Vagina (tissue), 2 donors: ENCODE measurements at places on chromosomes 13 and 19.

GRCh38 chr19:41626877-41627276 lies at the start of gene CEACAM4:
Gene CEACAM4, minus strand, starts transcription at chr19:41627074. Its CDS starts 111 bp downstream, at chr19:41626963.
- no peak within 1 kb of the TSS for H3K27ac ChIP-seq
- no peaks in the 10 kb centered on the region for H3K36me3 ChIP-seq
- peak; percentile 47 for DNase-seq

DNA sequence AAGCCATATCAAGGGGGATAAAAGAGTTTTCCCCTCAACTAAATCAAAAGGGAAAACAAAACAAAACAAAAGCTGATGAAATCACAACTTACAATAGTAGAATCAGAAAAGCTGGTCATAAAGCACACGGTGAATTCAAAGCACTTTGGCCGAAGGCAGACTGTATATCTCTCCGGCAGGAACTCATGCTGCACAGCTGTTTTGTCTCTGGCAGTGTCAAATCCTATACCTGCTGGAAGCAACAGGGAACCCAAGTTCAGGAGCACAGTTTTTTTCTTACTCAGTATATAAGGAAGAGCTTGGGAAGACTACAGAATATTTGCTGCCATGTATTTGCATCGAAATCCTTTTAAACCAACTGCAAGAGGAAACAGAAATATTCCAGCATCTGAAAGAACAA lies 213.7 kb downstream of the RFC3 start:
- no peak overlapping the region for H3K4me3 ChIP-seq
- no peaks in the 10 kb centered on the region for H3K36me3 ChIP-seq
- no peak overlapping the region for H3K27ac ChIP-seq
- H3K4me1 ChIP-seq = no peaks in the 10 kb centered on the region
- DNase-seq = no peak

- peaks cover 75% of the 10 kb centered on the region for H3K4me1 ChIP-seq
- no peaks in the 10 kb centered on the region for H3K27me3 ChIP-seq
- peak overlapping the region; percentile 18 for H3K27ac ChIP-seq
- no peaks in the 10 kb centered on the region for H3K36me3 ChIP-seq
These were observed 23.6 kb downstream of the RANBP3 start for GRCh38 chr19:5954293-5954692.

DNA sequence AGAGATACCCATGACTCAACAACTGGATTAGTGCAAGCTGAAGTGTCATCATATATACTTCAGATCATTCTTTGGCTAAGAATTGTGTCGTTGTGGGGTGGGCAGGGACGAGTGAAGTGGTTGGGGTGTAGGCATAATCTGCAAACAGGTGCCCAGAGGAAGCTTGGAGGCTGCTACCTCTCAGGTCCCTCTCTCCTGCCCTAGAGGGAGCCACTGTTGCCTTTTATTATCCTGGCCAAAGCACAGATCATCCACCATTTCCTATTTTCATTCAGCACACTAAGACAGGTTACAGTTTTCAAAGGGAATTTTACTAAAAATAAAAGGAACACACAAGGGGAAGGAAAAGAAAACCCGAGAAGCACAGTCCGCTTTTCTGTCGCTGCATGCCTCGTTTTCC lies 126.6 kb downstream of the HS6ST3 start:
- H3K27me3 ChIP-seq = no peaks in the 10 kb centered on the region
- H3K4me3 ChIP-seq = no peak overlapping the region
- no peak for DNase-seq
- H3K27ac ChIP-seq = no peak overlapping the region
- H3K4me1 ChIP-seq = no peaks in the 10 kb centered on the region

DNA sequence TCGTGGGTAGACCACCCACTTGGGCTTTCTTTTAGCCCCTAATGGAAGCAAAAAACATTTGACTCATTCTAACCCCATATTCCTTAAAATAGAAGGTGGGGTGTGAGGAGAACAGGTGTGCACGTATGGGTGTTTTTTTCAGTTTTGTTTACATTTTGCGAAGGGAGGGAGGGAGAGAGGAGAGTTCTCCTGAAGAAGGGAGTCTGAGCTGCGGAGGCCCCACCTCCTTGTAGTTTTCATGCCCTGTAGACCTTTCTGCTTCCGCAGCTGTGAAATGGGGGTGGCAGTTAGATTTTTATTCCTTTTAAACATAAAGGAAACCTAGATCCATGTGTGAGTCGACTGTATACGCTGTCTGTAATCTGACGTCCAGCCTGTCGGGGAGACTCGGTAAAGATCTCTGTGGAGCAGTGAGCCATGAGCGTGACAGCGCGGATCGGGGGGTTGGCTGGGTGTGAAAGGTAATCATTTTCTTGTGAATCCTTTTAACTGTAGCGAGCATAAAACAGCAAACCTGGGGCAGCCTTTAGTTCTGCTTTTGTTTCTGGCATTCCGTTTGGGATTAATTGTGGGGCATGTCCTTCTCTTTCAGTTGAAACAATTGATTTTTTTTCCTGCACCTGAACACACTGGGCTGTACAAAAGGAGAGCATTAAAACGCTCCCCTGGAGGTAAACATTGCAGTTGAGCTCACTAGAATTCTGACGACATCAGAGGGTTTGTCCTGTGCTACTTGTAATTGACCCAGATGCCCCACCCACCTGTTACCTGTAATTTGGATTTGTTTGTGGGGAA lies 2.3 kb downstream of the UPF1 start:
- DNase-seq = no peak
- peak overlapping the region; percentile 77 for H3K4me3 ChIP-seq
- peak overlapping the region; percentile 89 for H3K27ac ChIP-seq
- H3K4me1 ChIP-seq = peaks cover 64% of the 10 kb centered on the region

DNA sequence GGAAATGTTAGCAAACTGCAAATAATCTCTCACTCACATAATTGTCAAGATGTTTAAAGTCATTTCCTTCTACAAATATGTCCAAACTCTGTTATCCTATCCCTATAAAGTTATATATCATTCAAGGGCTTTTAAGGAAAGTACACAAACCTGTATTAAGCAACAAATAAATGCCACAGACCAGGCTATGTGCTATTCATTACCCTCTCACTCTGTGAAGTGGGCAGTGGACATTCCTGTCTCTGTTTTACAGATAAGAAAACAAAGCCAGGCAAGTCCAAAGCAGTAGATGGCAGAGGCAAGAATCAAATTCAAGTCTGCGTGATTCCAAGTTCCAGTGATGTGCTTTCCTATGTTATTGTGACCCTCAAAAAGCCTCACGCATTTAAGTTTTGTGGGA lies 140.6 kb downstream of the LHFPL6 start:
- DNase-seq = no peak
- H3K27me3 ChIP-seq = no peaks in the 10 kb centered on the region
- no peak overlapping the region for H3K4me3 ChIP-seq
- peaks cover 25% of the 10 kb centered on the region for H3K4me1 ChIP-seq

GRCh38 chr19:18450931-18451836 lies 13.3 kb upstream of the ISYNA1 start:
- H3K27ac ChIP-seq = peak overlapping the region; percentile 22
- H3K36me3 ChIP-seq = no peaks in the 10 kb centered on the region
- no peaks in the 10 kb centered on the region for H3K27me3 ChIP-seq
- no peak for DNase-seq
- H3K4me1 ChIP-seq = peaks cover 10% of the 10 kb centered on the region
- no peak overlapping the region for H3K4me3 ChIP-seq

- peak overlapping the region; percentile 85 for H3K4me3 ChIP-seq
- no peaks in the 10 kb centered on the region for H3K27me3 ChIP-seq
- no peak for DNase-seq
These were observed 1.3 kb downstream of the PTBP1 start for GRCh38 chr19:798415-799075.
